Stimulated activated CD8-positive, alpha-beta memory T cell treated with anti-CD3 and anti-CD28 coated beads, Interleukin-4, amount 100 ng/mL, for 1 hour (primary cell): ENCODE measurements at places on chromosomes 5 and 9.

DNA sequence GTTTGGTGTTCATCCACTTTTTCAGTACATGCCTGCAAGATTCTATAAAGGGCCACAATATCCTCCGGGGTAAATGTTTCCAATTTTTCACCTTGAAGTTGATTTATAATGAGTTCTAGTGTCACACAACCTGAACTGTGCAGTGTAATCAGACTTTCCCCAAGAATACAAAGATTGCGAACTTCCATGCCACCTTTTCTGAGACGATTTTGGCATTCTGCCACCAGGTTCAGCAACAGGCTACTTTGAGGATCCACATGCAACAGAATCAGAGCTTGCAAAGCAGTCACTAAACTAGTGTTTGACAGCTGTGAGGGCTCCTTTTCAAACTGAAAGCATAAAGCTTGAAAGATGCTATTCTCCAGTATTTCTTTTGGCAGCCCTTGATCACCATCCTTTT lies 1.6 kb downstream of the FASTKD3 start:
- no peak for DNase-seq

DNA sequence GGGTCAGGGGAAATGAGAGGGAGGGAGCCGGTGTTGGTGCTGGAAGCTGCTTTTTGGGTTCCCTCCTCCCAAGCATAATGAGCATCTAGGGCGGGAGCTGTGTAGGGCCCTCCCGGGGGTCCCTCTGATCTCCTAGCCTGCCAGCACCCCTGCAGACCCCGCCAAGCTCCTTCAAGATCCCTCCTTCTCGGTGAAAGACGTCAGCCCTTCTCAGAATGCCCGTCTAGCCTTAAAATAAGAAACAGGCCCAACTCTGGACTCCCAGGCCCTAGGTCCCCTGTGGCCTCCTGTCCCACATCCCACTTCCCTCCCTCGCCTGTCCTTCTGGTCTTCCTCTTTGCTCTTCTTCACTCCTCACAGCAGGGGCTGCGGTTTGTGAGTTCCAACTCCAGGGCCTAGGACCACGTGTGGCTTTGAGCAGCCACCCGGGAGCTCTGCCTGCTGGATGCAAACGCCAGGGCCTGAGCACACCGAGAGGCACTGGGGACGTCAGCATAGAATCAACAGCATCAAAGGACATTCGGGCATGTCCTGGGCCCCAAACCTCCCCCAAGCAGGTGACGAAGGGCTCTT lies 8.8 kb upstream of the SCGB3A1 start:
- no peak for DNase-seq

DNA sequence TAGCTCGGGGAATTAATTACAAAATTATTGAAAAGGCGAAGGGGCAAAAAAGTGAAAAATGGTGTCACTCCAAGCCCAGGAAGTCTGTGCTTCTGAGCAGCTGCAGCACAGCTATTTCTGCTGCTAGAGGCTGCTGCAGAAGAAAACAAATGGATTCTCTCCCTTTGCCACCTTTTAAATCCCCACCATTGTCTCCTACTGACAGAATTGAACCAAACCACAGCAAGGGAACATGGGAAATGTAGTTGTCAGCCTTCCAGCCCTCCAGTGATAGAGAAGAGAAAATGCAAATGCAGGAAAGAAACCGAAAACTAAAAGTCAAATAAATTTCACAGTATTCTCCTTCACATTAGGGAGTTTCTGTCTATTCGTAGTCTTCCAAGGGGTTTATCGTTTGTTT lies 33.4 kb upstream of the CDC42SE2 start:
- no peak for DNase-seq

GRCh38 chr5:110460837-110461236 lies 265.6 kb downstream of the TMEM232 start:
- DNase-seq: no peak

DNA sequence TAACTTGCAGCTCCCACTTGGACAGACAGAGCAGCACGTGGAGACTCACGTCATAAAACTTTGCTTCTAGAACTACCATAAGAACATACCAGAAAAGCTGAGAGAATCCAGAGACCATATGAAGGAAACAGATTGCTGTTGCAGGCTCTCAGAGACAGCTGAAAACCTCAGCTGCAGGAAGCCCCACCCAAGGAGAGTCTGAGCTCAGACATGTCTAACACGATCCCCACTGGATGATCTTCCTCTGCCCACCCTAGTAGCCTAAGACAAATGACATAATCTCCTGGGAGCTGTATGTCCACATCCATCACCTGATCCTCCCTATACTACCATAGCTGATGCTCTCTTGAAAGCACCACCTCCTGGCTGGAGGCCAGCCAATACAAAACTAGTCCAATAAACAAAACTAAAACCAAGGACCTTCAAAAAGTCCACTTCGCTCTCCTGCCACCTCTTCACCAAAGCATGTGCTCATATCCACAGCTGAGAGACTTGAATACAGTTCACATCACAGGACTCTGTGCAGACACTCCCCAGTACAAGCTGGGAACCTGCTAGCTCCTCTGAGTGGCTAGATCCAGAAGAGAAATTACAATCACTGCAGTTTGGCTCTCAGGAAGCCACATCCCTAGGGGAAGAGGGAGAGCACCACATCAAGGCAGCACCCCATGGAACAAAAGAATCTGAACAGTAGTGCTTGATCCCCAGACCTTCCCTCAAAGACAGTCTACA lies 257.4 kb downstream of the TRIM36 start:
- DNase-seq: no peak

- DNase-seq: no peak
These were observed 156.7 kb downstream of the HINT1 start for GRCh38 chr5:131008329-131008728.

- DNase-seq: no peak
These were observed 61.3 kb downstream of the S1PR3 start for GRCh38 chr9:89052470-89053097.

- peak; percentile 46 for DNase-seq
These were observed 142.6 kb upstream of the LMX1B start for GRCh38 chr9:126471084-126471624.

DNA sequence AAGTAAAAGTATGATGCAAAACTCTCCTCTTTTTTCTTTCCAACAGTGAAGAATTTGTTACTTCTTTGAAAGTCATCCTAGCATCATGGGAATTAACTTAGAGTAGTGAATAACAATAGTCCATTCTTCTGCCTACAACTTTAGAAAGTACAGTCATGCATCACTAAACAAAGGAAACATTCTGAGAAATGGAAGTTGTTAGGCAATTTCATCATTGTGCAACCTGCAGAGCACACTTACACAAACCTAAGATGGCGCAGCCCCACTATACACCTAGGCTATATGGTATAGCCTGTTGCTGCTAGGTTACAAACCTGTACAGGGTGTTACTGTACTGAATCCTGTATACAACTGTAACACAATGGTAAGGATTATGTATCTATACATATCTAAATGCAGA lies 1209.3 kb upstream of the C9orf72 start:
- no peak for DNase-seq

- no peak for DNase-seq
These were observed 295.2 kb downstream of the ARHGAP26 start for GRCh38 chr5:143065185-143065965.

DNA sequence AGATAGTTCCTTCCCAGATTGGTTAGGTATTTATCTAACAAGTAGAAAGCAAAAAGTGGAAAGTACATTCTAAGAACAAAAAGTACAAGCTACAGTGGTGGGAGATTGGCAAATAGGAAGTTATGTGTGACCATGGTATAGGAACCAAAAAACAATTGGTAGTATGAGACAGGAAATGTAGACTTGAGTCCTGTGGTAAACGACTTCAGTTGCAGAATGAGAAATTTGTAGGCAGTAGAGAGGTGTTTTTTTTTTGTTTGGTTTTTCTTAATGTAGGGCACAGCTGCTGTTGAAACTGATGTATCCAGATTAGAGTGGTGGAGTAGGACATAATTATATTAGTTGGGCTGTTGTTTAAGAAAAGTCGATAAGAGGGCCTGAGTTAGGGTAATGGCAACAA lies 72.0 kb downstream of the CCNH start:
- DNase-seq: no peak

- no peak for DNase-seq
These were observed 247.1 kb upstream of the PANK3 start for GRCh38 chr5:168826246-168826725.

DNA sequence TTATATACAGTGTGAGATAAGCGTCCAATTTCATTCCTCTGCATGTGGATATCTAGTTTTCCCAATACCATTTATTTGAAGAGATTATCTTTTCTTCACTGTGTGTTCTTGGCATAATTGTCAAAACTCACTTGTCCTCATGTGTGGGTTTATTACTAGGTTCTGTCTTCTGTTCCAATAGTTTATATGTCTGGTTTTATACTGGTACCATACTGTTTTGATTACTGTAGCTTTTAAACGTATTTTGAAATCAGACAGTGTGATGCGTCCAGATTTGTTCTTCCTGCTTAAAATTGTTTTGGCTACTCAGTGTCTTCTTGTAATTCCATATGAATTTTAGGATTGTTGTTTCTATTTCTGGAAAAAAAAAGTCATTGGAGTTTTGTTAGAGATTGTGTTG lies 10.2 kb downstream of the NDUFAF2 start:
- no peak for DNase-seq

GRCh38 chr5:141845371-141845851 lies 32.8 kb downstream of the PCDH1 start:
- DNase-seq: no peak

GRCh38 chr9:19130436-19130835 lies 3.1 kb upstream of the PLIN2 start:
- DNase-seq: no peak

DNA sequence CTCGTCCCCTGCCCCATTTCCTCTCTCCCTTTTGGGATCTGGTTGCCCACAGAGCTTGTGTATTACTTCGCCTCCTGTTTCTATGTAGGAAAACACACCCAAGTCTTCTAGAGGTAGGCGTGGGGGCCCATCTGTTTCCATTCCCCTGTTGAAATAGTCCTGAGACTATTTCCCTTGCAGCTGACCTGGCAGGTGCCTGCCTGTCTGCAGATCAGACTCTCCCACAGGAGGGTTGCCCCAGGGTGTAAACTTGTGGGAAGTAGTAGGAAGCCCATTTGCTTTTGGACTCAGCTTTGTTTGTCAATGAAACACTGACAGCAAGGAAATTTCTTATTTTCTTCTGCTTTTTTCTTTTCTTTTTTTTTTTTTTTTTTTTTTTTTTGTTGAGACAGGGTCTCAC lies 16.3 kb upstream of the GARNL3 start:
- no peak for DNase-seq

- DNase-seq: no peak
These were observed 116.7 kb upstream of the RETREG1 start for GRCh38 chr5:16733331-16734006.

DNA sequence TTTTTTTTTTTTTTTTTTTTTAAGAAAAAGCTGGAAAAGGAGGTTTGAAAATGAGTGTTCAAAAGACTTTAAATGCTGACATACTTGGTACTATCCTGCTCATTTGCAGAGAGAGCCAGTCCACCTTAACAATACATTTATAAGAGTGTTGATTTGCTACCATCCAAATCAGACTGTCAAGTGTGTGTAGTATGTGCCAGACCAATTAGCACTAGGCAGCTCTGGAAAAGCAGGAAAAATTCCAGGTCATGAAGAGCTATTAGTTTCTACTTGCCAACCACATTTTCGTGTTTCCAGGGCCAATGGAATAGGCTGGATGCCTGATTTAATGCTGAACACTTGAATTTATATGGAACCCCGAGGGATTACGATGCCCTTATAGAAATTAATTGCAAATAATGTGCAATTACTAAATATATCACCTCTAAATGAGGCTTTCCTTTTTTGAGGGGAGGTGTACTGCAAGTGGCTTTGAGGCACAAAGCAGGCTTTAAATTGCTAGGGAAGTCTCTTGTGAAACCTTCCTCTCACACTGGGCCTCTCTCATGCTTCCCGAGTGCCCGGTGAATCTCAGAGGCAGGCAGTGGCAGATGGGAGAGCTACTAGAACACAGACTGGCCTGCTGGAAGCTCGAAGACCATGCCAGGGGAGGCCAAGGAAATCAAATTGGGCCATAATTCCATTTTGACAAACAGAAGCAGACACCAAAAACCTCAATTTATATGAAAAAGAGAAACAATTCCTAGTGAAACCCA lies 178.7 kb downstream of the PPP2R2B start:
- DNase-seq: no peak

GRCh38 chr9:87592554-87593358 lies 95.1 kb downstream of the DAPK1 start:
- DNase-seq: no peak

GRCh38 chr5:91384671-91385430 lies 1.7 kb upstream of the ARRDC3 start:
- DNase-seq: no peak

- DNase-seq: no peak
These were observed 61.3 kb upstream of the NR4A3 start for GRCh38 chr9:99760421-99760820.

DNA sequence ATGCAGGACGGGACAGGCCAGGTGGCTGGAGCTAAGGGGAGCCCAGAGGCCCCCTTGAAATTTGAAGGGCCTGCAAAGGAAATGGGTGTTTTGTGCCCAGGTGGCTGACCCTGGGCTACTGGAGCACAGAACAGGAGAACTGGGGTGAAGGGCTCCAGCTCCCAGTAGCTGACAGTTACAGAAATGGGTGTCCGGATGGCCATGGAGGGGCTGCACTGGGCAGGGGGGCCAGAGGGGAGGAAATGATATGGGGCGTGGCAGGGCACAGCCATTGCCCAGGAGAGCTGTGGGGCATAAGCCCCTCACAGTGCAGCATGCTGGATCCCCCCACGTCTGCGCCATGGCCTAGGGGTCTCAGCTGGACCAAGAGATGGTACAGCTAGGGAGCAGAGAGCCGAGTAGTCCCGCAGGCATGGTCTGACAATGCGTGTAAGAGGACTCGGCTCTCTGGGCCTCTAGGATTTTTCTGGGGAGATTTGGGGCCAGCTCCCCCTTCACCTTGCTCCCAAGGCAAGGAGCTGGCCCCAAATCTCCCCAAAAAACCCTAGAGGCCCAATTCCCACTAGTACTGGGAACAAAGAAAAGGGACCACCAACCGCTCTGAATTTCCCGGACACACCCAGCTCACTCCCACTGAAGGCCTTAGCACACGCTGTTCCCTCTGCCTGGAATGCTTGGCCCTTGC lies 7.9 kb upstream of the CARD19 start:
- no peak for DNase-seq

DNA sequence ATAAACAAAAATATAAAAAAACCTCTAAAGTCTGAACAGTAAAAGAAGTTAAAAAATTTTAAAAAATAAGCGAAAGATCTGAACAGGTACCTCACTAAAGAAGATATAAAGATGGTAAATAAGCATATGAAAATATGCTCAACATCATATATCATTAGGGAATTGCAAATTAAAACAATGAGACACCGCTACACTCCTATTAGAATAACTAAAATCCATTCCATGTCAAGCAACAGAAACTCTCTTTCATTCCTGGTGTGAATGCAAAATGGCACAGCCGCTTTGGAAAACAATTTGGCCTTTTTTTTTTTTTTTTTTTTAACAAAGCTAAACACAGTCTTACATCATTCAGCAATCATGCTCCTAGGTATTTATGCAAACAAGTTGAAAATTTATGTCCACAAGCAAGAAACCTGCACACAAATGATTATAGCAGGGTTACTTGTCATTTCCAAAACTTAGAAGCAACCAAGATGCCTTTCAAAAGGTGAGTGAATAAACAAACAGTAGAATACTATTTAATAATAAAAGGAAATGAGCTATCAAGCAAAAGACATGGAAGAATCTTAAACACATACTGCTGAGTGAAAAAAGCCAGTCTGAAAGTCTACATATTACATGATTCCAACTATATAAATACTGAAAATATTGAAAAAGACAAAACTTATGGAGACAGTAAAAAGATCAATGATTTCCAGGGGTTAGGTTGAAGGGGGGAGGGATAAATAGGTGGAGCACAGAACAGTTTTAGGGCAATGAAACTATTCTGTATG lies 22.1 kb downstream of the ANXA1 start:
- DNase-seq: no peak

GRCh38 chr9:4689021-4689420 lies 9.7 kb downstream of the CDC37L1 start:
- DNase-seq: no peak

GRCh38 chr9:86353655-86354010 lies 577 bp downstream of the TUT7 start:
- no peak for DNase-seq
